ENCODE measurements at places on chromosomes 1 and 21. TPM values are rescaled to one million over a fixed set of nuclear protein-coding genes. Genes with fewer than 3 reads are reported as not detected.

GRCh38 chr1:243349128-243349527 lies 93.3 kb downstream of the SDCCAG8 start:
- no peak for DNase-seq

DNA sequence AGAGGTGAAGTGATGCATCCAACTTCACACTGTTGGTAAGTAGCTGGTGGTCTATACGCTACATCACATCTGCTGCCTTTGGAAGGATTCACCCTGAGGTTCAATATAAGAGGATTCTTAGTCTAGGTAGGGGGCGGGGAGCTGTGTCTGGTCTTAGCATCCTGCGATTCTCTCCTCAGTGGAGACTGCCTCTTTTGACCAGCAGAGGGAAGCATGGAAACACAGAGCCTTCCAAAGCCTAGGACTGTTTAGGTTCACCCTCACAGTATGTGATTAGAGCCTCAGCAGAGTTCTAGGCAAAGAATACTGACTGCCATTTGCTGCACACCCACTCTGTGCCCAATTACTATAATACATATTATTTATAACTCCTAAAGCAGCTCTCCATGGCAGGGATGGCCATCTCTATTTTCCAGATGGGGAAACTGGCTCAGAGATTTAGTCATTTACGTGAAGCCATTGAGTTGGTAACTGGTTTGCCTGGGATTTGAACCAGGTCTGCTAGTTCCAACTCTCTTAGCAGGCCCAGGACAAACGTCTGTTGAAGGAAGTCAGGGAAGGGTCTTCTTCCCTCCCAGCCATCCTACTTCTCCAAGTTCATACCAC lies 28.9 kb upstream of the EFCAB14 start:
- DNase-seq = peak; percentile 78

DNA sequence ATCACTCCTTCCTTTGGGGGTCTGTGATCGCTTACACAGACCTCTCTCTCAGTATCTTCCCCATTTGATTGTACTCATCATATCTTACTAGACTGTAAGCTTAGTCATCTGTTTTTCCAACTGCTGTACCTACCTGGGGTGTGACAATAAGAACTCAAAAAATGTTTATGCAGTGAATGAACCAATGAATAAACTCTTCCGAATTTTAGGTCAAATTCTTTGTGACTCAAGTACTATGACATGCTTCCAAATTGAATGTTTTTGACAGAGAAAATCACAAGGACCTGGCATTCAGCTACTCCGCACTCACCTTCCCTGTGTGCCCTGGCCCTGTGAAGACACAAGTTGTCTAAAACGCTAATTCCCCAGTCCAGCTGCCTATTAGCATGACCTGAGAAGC lies 42.1 kb downstream of the TMCO4 start:
- no peak for DNase-seq

GRCh38 chr21:34219334-34220060 lies 144.3 kb upstream of the KCNE2 start:
- no peak for DNase-seq

GRCh38 chr1:40922969-40923368 lies 56.5 kb upstream of the CTPS1 start:
- no peak for DNase-seq

DNA sequence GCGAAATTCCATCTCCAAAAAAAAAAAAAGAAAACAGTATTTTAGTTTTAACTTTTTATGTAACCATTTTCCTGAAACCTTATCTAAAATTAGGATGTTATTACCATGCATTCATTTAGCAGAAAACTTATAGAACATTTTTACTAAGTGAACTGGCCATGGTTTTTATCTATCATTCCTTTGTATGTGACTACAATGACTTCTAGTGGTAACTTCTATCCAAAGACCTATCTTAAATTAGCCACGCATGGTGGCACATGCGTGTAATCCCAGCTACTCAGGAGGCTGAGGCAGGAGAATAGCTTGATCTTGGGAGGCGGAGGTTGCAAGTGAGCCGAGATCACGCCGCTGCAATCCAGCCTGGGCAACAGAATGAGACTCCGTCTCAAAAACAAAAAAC lies 11.4 kb downstream of the GGPS1 start:
- DNase-seq = no peak

DNA sequence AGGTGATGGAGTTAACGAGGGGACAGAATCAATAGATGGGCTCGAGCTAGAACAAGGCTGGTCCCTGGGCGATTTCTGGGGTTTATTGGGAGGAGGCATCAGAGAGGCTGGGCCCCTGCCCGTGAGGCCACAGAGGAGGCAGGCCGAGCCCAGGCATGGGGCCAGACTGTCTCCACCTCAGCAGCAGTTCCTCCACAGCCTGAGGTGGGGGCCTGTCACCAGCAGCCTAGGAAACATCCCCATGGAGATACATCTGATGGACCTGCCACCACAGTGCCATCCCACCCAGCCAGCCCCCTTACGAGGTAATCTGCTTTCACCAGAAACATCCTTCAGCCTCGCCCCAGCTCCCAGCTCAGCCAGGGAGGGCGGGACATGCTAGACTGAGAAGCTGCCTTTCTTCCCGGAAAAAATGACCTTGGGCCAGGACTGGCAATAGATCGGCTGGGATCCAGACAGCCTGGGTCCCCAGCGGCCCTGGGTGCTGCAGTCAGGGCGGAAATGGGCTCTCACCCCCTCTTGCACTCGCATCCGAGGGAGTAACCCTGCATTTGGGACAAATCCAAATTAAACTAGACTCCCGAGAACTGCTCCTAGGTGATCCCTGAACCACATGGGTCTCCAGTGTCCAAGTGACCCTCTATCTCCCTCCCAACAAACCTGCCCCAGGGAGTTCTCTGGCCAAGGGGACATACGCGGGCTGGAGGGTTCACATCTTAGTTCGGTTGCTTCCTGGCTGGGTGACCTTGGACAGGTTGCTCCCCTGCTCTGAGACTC lies 10.0 kb upstream of the EPHA8 start:
- no peak for DNase-seq

- peak; percentile 6 for DNase-seq
These were observed 13.8 kb upstream of the SLC2A7 start for GRCh38 chr1:9039761-9040658.

GRCh38 chr1:116389013-116389412 lies 16.0 kb downstream of the ATP1A1 start:
- DNase-seq = no peak

GRCh38 chr1:116433275-116434257 lies 60.5 kb downstream of the ATP1A1 start:
- no peak for DNase-seq

- no peak for DNase-seq
These were observed 187.4 kb upstream of the KCNK2 start for GRCh38 chr1:214895011-214895600.

DNA sequence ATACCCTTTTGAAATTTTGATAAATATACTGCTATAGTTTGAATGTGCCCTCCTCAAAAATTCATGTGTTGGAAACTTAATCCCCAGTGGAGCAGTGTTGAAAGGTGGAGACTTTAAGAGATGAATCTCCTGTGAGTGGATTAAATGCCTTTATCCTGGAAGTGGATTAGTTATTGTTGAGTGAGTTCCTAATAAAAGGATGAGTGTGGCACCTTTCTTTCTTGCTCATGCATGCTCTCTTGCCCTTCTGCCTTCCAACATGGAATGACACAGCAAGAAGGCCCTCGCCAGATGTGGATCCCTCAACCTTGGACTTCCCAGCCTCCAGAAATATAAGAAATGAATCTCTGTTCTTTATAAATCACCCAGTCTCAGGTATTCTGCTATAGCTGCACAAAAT lies 51.8 kb downstream of the CD160 start:
- DNase-seq = no peak

DNA sequence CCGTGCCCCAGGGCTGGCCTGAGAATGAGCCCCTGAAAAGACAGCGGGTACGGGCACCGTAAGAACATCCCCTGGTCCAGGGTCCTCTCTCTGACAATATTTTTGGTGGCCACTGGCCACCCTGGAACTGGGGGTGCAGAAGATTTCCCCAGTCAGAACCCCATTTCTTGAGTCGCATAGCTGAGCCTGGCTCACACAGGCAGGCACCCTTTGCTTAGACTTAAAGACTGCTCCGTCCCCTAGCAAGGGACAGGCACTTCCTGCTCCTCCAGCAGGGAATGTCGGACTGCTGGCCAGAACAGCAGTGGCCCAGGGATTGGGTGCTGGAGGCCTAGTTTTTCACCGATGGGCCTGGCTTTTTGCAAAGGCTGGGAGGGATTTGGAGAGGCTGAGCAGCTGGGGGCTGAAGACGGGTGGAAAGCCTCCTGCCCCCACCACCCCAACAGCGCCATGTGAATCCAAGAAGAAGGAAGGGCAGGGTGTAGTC lies 4.3 kb downstream of the OLIG2 start:
- DNase-seq = no peak

DNA sequence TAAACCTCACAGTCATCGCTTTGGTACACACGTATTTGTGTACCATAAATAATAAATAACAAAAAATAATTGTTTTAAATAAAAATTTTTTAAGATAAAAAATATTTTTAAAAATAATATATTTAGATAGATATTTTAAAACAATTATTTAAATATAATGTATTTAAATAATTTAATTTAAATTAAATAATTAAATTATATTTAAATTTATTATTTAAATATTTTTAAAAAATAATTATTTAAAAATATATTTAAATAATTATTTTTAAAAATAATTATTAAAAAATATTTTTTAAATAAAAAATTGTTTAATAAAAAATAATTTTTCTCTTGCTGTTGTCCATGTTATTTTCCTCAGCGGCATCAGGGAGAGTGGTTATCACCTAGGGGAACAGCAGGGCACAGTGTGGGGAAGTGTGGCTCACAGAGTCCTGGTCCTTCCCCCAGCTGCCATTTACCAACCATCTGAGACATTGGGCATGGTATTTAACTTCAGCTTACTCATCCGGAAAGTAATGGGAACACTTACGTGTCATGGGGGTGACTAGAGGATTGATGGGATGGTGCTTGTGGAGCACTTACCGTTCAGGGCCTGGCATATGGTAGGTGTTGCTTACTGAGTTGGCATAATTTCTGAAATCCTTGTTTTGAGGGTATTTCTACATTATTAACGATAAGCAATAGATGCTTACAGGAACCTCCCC lies 92.9 kb upstream of the TSPAN2 start:
- DNase-seq = no peak

DNA sequence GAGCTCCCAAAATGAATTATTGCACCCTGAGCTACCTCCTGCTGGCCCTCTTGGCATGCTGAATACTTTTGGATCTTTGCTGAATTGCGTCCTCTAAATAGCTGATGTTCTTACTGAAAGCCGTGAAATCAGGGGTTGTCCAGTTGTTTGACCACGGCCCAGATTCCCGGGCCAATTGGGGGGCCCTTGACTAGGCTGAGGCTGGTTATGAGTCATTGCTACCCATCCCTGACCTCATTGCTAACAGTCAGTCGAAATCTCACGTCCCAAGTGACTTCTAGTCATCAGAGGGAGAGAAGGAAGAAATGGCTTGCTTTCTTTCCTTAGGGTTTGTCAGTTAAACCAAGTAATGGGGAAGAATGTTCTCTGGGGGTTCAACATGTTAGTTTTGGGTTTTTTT lies 37.4 kb downstream of the SMYD2 start:
- no peak for DNase-seq

- DNase-seq = peak; percentile 53
These were observed 3.8 kb downstream of the ZNF644 start for GRCh38 chr1:91018006-91018405.

DNA sequence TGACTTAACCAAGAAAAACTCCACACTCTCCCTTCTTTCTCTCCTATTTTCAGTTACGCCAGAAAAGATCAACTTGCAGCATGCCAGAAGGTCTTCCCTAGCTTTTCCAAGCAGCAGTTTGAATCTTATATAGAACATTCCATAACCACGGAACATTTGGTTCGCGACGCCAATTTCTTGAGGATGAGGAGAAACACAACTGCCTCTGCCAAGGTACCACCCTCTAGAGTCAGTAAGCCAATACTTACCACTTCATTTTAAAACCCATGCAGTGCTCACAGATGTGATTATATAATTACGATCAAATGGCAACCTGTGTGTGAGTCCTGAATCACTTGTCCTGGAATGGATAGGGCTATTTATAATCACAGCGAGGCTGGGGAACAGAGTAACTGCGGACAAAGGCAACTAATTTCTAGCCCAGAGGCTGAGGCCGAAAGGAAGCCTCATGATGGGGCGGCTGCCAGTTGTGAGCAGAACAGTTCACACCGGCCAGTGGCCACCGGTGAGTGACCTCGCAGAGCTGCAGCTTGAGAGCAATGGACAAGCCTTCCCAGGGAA lies 43.2 kb upstream of the BACE2 start:
- no peak for DNase-seq

The SPAG17 gene
- total RNA-seq = not detected

The AUNIP gene
- 2.0 TPM for total RNA-seq

The PTPN22 gene
- not detected for total RNA-seq
